T-helper 1 cell (primary cell): ENCODE measurements at places on chromosomes 5 and 9.

- no peak for DNase-seq
Measured at GRCh38 chr9:136541179-136541578, 4.7 kb downstream of the NOTCH1 start.

DNA sequence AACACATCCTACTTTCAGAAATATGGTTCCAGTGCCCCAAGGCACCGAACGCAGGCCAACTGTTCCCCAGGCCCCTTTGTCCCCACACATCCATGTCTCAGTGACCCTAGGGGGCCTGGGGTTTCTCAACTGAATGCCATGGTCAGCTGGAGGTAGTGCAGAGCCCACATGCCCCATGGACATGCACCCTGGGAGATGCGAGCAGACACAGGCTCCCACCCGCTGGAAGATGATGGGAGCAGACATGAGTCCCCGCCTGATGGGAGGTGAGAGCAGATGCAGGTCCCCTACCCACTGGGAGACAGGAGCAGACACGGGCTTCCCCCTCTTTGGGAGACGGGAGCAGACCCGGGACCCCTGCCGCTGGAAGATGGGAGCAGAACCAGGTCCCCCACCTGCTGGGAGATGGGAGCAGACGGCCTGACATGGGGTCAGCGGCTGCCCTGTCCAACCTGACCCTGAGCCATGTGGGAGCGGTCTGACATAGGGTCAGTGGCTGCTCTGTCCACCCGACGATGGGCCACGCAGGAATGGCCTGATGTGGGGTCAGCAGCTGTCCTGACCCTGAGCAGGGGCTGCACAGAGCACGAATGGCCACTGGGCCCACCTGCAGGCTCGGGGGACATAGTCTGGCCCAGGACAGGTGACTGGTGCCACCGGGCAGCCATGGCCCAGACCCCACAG is 18.4 kb downstream of the ZDHHC11B start:
- no peak for DNase-seq

DNA sequence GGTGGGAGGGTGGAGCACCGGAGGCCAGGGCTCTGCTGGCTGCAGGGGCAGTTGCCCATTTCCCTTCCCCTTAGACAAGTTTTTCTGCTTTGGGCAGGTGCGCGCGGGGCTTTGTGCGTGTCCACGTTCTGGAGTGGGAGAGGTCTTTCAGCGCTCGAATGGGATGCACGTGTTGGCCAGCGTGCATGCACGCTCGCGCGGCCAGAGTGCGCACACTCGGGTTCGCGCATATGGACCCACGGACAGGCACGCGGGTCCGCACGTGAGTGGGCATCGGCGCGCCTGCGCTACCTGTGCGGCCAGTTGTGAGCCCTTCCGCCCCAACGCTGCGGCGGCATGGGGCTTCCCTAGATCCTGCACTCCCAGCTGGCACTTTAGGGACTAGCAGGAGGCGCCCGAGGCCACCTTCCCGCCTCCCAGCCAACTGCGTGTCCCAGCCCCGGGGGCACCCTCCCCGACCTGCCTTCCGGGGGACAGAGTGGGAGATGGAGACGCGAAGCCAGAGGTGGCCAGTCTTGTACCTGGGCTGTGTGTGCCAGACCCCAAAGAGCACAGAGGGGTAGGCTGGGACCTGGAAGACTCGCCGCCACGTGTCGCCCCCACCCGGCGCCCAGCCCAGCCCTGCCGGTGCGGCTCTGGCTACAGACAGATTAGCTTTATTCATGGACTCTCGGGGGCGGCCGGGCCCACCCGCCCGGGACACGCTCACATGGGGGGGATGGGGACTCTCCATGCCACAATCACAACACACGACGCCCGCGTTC is 9.8 kb upstream of the GPRIN1 start:
- no peak for DNase-seq

DNA sequence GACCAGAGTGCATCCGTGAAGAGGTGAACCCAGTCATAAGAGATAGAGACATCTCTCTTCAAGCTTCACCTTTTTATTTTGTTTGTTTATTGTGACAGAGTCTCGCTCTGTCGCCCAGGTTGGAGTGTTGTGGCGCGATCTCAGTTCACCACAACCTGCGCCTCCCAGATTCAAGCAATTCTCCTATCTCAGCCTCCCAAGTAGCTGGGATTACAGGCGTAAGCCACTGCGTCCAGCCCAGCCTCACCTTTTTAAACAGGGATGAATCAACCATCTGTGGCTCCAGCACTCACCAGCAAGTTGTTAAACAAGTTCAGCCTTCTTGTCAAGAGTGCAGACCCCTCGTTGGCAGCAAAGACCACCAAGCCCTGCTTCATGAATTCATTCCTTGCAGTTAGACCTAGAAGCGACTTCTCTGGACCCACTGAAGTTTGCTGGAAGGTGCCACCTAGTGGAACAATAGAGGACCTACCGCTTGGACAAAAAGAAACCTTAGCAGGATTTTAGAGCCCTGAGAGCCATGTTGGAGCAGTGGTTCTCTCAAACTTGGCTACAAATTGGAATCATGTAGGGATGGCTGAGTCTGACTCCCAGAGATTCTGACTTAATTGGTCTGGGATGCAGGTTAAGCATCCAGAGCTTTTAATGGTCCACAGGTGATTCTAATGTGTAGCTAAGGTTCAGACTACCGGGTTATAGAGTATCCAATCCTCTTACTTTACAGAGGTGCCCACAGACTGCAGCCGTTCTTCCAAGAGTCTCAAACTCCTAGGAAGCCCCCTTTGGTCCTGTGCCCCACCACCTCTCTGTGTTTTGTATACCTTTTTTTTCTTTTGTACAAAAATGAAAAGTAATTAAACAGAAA is 10.5 kb upstream of the GALNT10 start:
- peak; percentile 26 for DNase-seq

DNA sequence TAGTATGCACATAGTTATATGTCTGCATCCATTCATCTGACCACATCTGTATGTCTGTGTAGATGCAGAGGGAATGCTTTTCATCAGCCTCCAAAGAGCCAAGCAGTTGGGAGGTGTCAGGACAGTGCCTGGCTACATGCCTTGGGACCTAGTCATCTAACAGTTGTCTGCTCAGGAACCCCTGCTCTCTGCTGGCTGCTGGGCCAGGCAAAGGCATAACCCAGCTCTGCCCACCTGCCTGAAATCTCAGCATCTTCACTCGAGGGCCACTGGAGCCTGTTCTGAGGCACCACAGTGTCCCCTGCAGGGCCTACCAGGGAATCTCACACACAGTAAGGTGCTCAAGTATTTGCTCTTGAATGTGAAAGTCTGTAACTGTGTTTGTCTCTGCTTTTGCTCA is 3.7 kb downstream of the C9orf50 start:
- no peak for DNase-seq

GRCh38 chr9:97740848-97741821 is 44.0 kb upstream of the XPA start:
- DNase-seq = no peak

DNA sequence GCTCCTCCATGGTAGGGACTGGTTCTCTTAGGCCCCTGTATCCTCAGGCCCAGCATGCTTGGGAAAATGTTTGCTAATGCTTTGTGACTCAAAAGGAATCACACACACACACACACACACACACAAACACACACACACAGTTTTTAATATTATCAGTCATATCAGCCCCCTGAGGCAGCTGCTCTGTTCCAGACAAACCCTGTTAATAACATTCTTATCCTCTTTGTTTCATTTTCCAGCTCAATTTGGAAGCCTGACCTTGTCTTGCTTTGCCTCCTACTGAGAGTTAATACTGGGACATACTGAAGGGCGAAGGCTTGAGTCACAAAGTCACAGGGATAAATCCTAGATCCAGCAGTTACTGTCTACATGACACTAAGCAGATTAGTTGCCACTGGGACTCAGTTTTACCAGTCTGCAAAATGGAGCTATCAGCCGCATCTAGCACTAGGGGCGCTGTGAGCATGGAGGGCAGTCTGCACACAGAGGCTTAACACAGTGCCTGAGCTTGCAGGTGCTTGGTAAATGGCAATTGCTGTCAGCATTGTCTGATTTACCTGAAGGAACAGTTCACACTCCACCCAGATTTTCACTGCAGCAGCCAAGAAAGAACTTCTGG is 37.1 kb upstream of the KCNMB1 start:
- no peak for DNase-seq

DNA sequence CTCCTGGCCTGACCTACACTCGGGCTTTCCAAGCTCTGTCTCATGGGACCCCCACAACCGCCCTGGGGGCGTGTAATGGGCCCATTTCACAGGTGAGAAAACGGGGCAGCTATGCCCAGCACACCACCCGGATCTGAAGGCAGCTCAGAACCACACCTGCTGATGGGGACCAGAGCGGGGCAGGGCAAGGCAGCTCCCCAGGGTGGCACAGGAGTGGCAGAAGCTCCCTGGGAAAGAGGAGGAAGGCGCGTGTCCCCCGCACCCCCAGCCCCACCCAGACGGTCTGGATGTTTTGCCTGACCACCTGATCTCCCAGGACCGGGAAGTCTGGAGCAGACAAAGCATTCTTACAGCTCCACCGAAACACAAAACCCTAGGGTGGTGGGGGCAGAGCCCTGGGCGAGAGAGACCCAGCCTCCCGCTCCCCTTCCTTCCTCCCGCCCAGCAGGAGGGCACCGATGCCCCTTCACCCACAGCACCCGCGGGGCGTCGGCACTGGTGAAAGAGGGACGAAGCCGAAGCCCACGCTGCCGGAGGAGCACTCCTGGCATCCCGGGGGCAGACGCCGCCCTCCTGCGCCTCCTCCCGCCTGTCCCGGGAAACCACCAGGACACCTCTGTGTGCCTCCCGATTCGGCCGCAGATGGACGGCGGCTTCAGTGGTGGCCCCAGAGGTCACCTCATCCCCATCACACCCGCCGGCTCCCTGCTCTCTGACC is 14.5 kb downstream of the NOTCH1 start:
- no peak for DNase-seq

GRCh38 chr9:127336506-127337352 is 60.2 kb upstream of the SLC2A8 start:
- no peak for DNase-seq

DNA sequence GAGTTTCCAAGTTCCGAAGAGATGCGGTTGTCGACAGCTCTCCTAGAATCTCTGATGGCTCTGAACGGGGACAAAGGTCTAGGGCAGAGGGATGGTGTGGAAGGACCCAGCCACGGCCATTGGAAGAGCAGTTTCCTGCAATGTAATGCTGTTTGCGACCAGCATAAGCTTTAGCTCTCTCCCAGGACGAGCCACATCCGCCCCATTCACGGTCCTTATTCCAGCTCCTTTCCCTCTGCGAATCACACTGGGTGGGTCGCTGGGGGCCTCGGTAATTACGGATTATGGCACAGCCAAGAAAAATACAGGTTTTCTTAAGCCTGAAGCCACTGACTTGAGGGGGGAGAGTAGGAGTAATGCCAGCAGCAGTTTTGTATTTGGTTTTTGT is 22.7 kb downstream of the ANXA2R start:
- no peak for DNase-seq

DNA sequence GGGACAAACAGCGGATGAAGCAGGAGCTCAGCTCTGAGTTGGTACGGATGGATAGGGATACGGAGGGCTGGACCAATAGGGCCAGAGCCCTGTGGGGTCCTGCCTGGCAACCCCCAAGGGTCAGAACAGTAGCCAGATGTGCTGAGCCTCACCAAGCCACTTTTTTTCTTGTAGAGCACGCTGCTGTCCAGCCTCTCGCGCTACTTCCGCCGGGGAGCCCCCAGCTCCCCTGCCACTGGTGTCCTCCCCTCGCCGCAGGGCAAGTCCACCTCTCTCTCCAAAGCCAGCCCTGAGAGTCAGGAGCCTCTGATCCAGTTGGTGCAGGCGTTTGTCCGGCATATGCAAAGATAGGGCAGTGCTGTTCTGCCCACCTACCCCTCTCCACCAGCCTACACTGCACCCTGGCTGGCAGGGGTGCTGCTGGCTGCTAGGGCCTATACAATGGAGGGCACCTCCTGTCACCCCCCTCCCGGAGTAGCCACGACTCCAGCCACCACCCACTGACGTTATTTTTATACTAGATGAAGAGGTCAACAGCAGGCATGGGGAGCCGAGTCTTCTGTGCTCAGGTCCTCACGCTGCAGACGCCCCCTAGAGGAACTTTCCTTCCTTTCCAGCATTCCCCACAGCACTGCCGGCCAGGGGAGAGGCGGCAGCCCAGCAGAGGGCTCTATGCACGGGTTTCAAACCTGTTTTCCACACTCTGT is 21.6 kb downstream of the SH3GLB2 start:
- DNase-seq = no peak

GRCh38 chr9:121510766-121511550 is 11.3 kb upstream of the GGTA1 start:
- DNase-seq = no peak

DNA sequence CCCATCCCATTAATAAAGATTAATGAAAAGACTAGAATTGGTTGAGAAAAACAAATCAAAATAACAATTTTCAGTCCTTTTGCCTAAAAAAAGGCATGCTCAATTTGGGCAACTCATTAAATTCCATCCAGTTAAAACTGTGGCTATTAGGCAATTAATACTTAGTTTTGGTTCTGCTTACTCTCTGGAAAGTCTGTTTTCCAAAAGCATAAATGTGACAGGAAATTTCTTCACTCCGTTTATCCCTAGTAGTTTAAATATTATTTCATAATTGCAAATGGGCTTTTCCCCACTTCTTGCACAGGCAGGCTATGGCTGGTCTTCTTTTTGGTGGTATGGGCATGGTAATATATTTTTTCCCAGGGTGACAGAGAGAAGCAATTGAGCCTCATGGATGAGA is 373.3 kb upstream of the KLF4 start:
- no peak for DNase-seq

GRCh38 chr9:9783211-9783610 is 829.6 kb downstream of the PTPRD start:
- no peak for DNase-seq

DNA sequence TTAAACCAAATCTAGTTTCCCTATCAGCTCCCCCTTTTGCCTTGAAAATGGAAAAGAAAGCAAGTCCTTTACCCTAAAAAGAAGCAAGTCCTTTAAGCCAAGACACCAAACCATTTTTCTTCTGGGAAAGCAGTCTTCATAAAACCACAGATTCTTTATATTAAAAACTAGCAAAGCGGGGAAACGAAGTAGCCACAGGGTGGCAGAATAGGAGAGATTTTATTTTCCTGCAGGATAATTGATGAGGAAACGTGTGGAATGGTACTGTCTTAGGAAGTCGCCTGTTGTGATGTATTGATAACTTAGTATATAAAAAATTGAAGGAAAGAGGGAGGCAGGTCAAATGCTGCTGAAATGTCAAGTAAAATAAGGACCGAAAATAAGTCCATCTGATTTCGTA is 41.1 kb downstream of the ZNF883 start:
- DNase-seq = no peak

- DNase-seq = no peak
Measured at GRCh38 chr5:43106290-43106638, 14.4 kb upstream of the ZNF131 start.

- DNase-seq = no peak
Measured at GRCh38 chr5:71586052-71586940, 844 bp upstream of the MCCC2 start.
